EL (cell line): ENCODE measurements at places on chromosomes 1 and 21.

DNA sequence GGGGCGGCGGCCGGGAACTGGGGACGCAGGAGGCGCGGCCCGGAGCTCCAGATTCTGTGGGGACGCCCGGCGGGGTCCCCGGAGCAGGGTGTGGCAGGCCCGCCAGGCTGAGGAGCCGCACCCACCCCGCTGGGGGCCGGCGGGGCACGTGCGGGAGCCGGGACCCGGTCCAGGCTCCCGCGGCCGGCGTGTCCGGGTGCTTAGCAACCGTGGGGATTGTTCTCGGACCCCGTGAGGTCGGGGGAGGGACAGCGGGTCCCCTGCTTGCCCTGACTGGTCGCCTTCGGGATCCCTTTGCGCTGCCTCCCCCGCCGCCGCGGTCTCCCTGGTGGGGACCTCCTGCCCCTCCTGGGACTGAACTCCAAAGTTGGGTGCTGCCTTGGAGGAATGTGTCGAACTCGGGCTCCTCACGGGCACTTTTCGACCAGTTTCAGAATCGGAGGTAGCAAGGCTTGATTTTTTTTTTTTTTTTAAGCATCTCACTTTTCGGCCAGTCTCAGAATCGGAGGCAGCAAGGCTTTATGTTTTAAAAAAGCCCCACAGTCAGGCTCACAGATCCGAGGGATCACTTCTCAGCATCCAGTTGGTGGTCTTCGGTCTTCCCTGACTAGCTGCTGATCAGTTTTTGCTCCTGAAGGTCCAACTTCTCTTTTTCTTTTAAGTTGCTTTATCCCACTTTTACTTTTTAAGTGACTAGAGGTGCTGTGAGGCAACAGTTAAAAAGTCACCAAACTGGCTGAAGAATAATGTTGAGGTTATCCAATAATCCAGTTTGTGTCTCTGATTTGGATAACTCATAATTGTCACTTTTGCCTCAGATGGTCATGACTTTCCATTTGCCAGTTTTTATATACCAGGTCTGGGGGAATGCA lies 648 bp downstream of the FAM76A start:
- DNase-seq = peak; percentile 58

GRCh38 chr1:230231774-230232145 lies 164.7 kb downstream of the GALNT2 start:
- DNase-seq = no peak

DNA sequence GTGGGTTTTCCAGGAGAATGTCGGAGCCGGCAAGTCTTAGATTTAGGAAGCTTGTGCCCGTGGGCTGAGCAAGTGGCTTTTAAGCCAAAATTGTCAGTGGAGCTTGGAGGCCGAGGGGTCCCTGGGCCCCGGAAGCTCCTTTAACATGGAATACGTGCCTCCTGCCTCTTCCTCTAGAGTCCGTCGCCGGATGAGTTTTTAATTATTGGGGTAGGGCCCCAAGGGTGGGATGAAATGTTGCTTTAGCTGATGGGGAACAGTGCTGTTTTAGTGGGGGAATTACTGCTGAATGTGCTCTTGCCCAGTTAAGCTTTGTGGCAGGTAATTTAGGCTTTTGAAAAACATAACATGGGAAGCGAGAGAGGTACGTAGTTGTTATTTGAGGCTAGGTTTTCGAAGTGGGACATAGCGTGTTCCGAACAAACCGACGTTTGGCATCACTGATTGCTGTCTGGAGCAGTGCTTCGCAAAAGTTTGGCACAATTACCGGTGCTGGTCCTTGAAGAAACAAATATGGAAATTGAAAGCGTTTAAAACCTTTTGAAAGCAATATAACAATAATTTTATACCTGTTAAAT lies 786 bp downstream of the RPL5 start:
- DNase-seq = no peak

GRCh38 chr1:177632923-177633615 lies 336.8 kb downstream of the SEC16B start:
- DNase-seq = no peak

DNA sequence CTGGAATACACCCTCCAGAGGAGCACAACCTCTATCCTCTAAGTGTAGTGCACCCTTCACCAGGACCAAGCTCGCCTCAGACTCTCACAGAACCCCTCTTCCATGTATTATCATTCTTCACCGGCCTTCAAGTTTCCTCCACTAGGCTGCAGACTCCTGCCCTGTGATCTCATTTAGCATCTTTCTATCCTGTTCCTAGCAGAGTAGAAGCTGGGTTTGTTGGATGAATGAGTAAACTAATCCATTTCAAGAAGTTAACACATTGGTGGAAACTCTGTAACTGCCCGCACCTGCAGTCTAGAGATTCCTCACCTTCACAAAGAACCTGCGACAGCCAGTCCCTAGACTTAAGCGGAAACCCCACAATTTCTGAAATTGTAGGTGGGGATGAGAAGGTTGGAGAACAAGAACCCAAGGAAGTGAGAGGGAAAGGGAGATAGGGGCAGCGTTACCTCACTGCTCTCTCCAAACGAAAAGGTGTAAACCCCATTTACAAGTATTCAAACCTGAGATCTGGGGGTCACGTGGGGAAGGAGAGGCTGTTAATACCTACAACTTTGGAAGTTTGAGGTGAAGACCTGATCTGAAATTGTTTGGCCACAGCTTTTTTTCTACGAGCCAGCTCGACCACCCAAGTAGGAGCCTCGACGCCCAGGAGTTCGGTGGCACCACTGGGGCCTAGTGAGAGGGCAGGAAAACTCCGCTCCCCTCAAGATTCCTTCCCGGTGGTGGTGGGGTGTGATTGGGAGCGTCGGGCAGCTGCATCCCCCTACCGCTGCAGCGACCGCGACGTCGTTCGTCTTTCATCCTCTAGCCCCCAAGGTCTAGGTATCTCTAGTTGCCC lies 1.2 kb downstream of the PTPN14 start:
- DNase-seq = peak; percentile 61

DNA sequence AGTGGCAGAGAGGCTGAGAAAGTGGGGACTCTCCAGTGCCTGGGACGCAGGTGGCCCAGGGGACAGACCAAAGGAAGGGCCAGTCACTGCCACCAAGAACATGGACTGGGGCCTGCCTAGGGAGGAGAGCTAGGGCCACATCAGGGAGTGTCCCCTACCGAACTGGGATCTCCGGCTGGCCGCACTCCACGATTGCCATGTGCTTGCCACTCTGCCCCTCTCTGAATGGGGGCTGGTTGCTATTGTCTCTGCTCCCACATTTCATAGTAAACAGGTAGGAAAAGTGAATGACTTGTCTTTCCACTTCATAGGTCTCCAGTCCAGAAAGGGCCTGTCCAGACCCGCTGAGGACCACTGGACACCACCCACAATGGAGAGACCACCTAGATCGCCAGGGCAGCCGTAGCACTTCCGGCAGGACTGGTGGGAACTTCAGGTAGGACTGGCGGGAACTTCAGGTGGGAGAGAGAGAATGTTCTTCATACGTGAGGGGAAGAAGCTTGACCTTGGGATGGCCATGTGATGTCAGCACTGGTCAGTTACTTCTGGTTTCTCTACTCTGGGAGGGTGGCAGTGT lies 55.2 kb upstream of the PDE9A start:
- DNase-seq = no peak

- DNase-seq = no peak
These were observed 22.9 kb downstream of the SMAP2 start for GRCh38 chr1:40396420-40396819.

DNA sequence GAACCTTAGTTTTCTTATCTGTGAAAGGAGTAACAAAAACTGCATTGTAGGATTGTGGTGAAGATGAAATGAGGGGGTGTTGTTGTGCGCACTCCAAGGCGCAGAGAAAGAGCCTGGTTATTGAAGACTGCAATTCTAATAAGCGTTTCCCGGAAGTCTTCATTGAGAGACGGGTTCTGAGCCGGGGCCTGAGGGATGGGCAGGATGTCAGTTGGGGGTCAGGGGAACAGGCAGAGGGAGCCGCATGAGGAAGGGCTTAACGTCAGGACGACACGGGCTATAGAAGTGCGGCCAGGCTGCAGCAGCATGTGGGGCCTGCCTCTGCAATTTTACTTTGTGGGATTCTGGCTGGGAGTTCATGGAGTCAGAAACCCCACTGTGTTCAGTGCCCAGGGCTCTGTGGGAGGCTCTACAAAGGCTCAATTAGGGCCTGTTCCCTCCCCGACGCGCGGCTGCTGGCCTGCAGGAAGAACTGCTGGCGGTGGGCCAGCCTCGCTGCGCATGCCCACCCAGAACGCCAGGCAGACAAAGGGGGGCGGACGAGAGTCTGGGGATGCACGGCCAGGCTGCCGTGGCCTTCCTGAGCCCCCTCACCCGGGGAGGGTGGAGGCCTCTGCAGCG lies 20.7 kb downstream of the TRIM62 start:
- DNase-seq = no peak

- peak; percentile 82 for DNase-seq
These were observed 4.4 kb downstream of the APCS start for GRCh38 chr1:159591981-159592380.
